ENCODE measurements at places on chromosomes 12 and 14.
A peak's percentile ranks its signal among the peaks of the same experiment; 100 is the strongest.

DNA sequence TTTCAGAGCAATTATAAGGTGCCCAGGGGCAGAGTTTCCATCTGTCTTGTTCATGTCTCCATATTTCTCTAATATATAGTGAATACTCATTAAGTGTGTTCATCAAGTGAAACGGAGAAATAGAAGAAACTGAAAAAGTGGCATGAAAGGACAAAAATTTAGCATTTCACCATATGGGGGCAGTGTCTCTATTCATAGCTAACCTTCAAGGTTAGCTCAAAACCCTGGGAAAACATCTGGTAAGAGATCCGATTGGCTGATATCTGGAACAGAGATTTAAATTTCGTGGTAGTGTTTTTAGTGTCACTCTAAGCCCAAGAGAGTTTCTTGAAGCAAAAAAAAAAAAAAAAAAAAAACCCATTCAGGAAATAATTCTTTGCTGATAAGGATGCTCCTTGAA, 367.5 kb downstream of the DAD1 start:
- DNase-seq: peak; percentile 37

DNA sequence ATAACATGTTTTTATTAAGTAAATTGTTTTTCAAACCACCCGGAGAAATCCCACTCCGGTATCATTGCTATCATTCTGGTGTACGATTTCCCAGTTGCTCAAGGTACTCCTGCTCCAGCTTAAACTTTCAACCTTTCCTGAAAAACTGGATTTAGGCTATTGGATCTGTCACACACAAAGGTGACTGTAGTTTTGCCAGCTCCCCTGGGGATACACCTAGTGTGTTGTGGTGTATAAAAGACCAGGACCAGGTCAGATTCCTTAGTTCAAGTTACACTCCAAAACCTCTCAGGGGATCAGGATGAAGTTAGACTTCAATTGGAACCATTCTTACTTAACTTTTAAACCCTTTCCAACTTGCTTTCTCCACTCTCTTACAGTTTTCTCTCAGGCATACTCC, 303.9 kb downstream of the NOVA1 start:
- DNase-seq: no peak

DNA sequence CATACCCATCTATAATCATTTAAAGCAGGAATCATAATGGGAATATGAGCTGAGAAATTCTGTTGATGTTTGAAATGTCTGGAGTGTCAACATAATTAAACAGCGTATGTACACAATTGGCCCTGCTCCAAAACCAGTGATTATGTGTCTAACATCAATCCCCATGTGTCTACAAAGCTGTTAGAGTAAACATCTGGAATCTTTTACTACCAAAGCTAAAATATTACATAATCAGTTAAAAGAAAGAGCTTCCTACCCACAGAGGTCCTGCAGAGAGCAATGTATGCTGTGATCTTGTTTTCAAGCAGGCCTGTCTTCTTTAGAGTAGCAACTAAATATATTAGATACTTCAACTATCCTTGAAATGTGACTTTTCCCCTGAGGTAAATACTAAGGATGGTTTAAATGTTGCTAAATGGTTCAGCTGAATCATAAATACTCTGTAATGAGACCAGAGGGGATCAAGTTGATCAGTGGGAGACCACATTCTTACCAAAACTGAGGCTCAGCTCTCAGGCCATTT, 74.3 kb downstream of the RASSF8 start:
- no peak for DNase-seq

DNA sequence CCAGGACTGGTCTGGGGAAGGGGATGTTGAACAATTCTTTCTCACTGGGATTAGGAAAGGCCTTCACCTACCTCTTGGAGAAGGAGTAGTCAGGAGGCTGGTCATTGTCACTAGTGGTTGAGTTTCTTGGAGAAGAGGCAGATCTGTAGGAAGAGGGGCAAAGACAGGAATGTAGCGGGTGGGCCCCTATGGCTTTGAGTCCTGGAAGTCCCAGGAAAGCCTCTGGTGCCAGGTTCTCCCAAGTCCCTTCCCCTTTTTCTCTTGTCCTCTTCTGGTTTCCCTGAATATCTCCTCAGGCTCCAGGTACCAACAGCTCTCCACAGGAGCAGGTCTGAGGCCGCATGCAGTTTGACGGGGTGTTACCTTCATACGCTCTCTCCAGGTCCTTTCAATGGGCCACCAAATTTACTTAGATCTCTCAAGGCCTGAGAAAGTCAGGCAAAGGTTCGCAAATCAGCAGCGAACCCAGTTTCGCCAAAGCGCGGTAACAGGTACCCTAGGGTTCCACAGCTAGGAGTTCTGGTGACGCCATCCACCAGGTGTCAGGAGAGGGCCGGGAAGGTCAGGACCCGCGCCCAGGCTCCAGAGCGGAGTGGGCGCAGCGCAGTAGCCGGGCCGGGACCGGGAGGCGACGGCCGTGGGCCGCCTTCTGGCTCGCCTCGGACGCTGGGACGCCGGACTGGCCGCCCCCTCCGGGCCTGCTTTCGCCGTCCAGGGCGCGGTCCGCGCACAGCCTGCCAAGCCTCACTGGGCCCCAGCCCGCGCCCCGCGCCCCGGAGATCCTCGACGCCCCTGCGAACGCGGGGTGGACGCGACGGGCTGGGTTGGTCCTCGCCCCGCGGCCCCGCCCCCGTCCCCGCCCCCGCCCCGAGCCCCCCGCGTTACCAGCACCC, 795 bp downstream of the SMAGP start:
- DNase-seq: peak; percentile 37

GRCh38 chr14:88951370-88951769, 126.9 kb downstream of the TTC8 start:
- no peak for DNase-seq

DNA sequence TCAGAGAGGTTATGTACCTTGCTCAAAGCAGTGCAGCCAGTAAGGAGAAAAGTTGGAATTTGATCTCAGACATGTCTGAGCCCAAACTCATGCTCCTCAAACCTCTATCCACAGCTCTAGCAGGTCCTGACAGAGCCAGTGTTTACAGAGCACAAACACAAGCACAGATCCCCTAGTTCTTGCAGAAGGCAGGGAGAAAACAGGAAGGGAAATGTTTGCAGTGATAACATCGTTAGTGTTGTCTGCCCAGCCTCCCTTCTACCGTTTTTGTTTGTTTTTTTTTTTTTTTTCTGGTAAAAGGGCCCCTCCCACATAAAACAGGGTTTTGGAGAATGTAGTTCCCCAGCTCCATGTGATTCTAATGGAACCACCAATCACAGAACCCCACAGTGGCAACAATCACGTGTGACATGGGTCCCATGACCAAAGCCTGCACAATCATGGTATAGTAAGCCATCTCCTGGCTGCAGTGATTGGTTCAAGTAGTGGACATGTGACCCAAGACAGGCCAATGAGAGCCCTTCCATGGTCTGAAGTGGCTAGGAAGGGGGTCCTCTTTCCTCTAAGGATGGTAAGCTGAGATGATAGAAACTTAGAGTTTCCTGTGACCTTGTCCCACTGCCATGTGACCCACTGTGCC, 513.4 kb downstream of the MED13L start:
- no peak for DNase-seq

DNA sequence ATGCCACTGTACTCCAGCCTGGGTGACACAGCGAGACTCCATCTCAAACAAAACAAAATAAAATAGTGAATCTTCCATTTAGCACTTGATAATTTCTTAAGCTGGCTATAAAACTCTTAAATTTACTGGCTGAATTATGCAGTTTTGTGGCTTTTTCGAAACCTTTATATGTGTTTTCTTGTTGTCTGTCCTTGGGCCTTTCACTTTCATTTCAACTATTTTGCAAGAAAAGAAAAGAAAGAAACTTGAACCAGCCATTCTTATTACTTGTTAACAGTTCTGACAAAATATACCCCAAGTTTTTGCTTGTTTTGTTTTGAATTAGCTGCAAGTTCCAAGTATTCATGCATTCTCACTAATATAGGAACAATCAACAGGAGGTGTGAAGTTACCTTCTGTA, 42.8 kb downstream of the PRICKLE1 start:
- DNase-seq: no peak

GRCh38 chr12:70919176-70919575, 1.4 kb downstream of the PTPRR start:
- no peak for DNase-seq

- no peak for DNase-seq
These were observed 2.3 kb downstream of the WNT10B start for GRCh38 chr12:48969160-48969771.

- DNase-seq: no peak
These were observed 57.4 kb downstream of the DAAM1 start for GRCh38 chr14:59245809-59246295.

GRCh38 chr14:56494167-56494566, 85.4 kb upstream of the TMEM260 start:
- no peak for DNase-seq

DNA sequence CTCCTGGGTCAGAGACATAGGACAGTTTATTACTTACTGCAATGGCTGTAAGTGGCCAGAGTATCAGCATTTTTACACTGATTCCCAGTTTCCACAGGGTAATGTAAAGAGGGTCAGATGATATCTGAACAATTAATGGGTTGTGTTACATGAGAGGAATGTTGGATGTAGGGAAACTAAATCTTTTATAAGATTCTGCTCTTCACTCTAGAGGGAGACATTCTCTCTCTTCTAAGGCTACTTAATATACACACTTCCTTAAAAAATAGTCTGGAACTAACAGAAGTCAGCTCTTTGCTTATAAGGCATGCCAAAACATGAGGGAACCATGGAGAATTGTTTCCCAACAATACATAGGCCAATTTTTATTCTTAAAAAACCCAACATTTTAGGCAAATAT, 389.8 kb downstream of the ETNK1 start:
- no peak for DNase-seq

GRCh38 chr12:71949646-71950045, 11.0 kb downstream of the TPH2 start:
- DNase-seq: no peak

- DNase-seq: no peak
These were observed 577.9 kb upstream of the TBX3 start for GRCh38 chr12:115261691-115262398.

- DNase-seq: peak; percentile 61
These were observed 75.1 kb downstream of the IRF2BPL start for GRCh38 chr14:76953311-76953945.

GRCh38 chr12:34397591-34398365, 375.5 kb downstream of the ALG10 start:
- DNase-seq: no peak

- no peak for DNase-seq
These were observed 436.2 kb upstream of the FLRT2 start for GRCh38 chr14:85093631-85094330.
